ENCODE measurements at places on chromosomes 16 and 17.
A peak's percentile ranks its signal among the peaks of the same experiment; 100 is the strongest.

- peak; percentile 16 for DNase-seq
These were observed 397 bp downstream of the NCOR1 start for GRCh38 chr17:16215002-16215272.

DNA sequence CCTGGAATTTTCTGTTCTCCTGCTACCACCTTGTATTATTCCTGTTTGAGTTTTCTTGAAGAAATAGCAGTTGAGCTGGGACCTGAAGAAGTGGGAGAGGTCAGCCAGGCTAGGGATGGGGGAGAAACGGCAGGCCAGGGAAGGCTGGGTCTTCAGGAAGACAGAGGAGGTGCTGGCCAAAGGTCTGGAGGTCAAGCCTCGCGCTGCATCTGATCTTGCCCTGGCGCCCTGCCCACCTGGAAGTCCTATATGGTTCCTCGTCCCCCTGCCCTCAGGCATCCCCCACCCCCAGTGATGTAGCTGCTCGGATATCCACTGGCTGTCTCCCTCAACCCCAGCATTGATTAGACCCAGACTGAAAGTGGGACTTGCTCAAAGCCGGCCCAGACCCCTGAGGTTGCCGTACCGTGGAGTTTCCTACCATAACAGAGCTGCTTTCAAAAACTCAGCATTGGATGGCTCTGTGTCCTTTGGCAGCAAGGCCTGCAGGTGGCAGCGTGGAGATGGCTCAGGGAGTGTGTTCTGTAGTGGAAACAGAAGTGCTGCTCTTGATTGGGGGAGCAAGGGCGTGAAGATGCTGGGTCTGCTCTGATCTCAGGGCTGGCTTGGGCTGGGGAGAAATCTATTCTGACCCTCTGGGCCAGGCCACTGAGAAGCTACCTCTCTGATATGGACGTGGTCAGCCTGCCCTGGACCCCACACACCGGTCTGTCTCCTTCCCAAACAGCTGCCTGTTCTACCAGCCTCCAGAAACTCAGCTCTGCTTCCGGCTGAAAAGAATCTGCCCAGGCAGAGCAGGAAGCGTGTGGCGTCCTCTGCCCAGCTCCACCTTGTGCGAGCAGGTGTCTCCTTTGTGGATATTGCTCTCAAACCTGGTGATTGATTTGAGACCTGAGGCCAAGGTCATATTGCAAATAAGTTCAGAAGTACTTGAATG lies 107.0 kb upstream of the CACNG5 start:
- peak; percentile 64 for DNase-seq

DNA sequence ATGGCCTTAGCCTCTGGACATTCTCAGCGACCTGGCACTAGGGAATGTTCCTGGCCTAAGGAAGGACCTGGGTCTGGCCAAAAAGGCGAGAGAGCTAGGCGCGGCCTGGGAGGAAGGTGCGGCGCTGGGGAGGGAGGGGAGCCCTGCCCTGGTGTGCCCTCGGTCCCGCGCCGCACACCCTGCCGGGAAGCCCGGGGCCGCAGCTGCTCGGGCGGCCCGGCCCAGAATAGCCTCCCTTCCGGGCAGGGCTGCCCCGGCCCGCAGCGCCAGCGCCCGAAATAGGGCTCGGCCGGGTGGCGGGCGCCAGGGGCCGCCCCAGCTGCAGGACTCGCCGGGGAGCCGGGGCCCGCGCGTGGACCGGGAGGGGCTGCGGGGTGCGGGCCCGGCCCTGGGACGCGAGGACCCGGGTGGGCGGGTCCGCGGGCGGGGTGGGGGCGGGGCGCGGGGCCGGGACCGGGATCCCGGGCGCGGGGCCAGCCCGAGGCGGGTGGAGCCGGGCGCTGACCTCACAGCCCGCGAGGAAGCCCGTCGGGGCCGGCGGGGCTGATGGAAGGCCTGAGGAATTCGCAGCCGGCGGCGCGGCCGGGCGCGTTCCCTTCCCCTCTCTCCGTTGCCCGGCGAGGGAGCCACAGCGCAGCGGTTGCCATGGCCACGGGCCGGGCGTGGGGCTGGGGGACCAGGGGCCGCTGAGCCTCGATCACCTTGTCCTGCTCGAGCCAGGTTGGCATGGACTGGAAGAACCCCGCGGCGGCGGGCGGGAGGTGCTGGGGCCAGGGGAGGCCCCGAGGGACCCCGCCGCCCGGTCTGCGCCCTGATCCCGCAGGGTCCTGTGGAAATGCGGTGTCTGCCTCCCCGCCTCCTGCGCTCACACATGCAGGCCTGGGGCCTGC lies 18.1 kb downstream of the SOCS3 start:
- peak; percentile 92 for DNase-seq

DNA sequence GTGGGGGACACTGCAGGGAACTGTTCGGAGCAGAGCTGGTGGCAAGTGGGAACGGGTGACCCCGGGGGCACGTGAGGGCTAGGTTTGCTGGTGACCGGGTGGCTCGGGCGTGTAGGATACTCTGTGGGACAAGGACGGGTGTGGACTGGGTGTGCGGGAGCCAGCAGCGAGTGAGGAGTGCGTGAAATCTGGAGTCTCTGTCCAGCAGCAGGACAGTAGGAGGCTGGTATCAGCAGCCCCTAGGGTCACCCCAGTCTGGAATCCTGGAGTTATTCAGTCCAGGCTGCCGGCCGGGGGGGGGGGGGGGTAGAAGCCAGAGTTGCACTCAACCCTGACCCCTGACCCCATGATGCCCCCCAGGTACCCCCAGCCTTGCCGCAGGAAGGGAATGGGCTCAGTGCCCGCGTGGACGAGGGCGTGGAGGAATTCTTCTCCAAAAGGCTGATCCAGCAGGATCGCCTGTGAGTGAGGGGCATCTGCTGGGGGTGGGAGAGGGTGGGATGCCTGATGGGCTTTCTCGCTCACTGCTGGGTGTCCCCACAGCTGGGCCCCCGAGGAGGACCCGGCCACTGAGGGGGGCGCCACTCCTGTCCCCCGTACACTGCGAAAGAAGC lies 6.2 kb downstream of the ACD start:
- DNase-seq, result no peak

DNA sequence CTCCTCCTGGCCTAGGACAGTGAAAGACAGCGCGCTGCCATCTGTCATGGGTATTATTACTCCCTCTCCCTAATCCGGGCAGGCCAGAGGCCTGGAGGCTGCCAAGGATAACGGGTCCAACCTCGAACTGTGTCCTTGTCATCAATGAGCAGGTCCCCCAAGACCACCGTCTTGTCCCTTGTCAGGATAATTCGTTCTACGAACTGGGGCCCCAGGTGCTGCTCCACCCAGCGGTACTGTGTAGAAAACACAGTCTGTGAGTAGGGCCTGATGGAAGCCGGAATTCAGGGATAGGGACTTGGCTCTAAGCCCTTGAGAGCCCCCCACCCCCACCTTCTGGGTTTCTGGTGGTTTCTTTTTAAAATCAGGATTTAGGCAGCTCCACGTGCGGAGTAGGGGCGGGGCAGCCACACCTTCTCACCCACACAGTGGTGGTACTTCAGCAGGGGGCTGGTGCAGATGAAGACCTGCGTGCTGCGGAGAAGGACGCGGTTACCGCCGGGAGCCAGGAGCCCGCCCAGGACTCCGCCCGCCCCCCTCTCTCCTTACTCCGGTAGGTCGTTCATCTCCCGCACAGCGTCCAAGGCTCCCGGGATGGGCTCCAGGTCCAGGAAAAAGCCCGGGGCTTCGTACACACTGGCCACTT lies 787 bp downstream of the NT5C start:
- no peak for DNase-seq

DNA sequence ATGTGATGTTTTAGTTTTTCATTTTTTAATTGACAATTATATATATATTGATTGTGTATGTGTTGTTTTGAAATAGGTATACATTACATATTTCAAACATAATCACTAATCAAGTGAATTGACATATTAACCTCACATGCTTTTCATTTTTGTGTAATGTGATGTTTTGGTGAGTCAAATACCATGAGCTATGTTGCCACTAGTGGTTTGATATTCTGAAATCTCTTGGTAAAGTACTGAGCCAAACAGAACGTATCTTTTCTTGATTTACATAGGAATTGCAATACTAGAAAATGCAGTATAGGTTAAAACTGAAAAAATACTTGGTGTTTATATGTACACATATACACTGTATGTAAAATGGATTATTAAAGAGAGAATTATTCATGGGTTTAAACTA lies 65.2 kb upstream of the SIAH1 start:
- DNase-seq, result no peak
